ENCODE measurements at places on chromosomes 2 and 18. TPM values are rescaled to one million over a fixed set of nuclear protein-coding genes. Genes with fewer than 3 reads are reported as not detected.

DUSP2 gene
- total RNA-seq = 59.4 TPM

GRCh38 chr2:127143841-127144782 lies 37.2 kb upstream of the BIN1 start:
- DNase-seq = no peak

DNA sequence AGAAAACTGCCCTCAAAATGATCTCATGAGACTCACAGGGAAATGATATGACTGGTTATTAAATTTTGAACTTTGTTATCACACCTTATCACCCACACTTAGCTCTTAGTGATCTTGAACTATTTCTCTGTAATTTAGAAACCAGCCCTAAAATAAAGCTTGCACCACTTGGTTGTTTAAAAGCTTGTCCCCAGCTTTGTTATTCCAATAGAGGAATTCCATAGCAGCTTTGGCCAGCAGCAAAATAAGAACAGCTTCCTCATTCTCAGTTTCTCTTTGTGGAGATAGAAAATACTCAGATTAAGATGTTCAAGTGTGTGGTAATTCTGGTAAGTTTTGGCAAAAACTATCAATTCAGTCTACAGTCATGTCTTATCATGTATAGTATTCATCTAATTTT lies 54.4 kb upstream of the CCDC68 start:
- no peak for DNase-seq

QPCT gene
- total RNA-seq = 33.8 TPM

NOL4 gene
- total RNA-seq = 1.3 TPM

All from skin of body (tissue), 3 donors.